ENCODE measurements at places on chromosomes 16 and 17.

DNA sequence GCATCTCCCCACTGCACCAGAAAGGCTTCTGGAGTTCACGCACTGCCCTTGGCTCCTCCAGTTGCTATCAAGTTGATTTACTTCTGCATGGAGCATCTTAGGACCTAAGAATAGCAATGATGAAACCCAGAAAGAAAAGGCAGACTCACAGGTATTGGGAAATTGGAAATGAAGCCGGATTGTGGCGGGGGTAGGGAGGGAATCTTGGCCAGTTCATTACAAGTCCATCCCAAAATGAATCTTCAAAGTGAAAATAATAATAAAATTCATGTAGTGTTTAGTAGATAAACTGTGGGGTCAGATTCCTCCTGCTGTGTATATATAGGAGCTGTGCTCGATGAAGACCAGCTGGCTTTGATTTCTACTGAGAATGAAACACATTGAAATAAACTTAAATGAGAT lies 33.7 kb downstream of the TEKT3 start:
- DNase-seq, result no peak

DNA sequence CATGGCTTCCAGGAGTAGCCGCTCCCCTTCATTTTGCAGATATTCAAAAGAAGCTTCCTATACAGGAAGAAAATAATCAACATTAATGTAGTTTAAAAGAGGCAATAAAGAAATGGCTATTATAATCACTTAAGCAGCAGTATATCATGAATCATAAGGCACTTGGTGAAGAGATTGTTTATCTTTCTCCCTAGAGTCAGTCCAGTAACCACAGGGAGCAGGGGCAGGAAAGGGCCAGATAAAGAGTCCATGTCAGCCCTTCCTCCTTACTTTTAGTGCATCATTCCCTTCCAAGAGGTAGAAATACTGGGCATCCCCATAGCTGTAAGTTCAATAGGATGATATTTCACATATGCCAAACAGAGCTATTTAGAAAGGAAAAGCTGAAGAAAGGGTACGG lies 184.6 kb upstream of the C17orf78 start:
- DNase-seq, result no peak

DNA sequence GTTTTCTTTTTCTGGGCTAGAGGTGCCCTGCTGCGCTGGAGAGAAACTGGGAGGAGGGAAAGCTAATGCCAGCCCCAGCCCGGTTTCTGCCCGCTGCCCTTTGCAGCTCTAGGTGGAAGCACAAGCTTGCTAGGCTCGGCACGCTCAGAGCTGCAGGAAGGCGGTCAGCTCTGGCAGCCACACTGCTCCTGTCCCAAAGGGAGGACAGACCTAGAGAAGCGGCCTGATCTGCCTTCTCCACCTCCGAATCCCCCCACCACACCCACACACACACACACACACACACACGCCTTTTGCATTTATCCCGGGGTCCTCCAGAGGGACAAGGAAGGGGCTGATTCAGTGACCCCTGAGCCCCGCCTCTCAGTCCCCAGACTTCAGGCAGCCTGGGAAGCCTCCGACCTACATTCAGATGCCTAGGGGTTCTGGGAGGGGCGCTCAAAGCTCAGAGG lies 418.1 kb downstream of the SOX9 start:
- DNase-seq, result no peak

DNA sequence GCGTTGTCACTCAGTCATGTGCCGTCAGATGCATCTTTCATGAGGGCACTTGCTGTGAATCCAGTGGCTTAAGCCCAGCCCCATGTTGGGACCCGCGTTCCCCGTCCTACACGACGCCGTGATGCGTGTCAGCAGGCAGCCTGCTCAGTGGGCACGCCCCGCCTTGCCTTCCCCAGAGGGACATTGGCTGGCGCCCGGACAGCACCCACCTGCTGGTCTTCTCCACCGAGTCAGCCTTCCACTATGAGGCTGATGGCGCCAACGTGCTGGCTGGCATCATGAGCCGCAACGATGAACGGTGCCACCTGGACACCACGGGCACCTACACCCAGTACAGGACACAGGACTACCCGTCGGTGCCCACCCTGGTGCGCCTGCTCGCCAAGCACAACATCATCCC lies 8.8 kb downstream of the ITGB4 start:
- DNase-seq, result no peak

GRCh38 chr17:81332914-81333528 lies 37.9 kb upstream of the SLC38A10 start:
- no peak for DNase-seq

All from HAP-1 (cell line).